HEK293T (cell line): ENCODE measurements at places on chromosomes 7 and 10.

- DNase-seq: no peak
Measured at GRCh38 chr10:48472501-48473069, 132.3 kb downstream of the ARHGAP22 start.

DNA sequence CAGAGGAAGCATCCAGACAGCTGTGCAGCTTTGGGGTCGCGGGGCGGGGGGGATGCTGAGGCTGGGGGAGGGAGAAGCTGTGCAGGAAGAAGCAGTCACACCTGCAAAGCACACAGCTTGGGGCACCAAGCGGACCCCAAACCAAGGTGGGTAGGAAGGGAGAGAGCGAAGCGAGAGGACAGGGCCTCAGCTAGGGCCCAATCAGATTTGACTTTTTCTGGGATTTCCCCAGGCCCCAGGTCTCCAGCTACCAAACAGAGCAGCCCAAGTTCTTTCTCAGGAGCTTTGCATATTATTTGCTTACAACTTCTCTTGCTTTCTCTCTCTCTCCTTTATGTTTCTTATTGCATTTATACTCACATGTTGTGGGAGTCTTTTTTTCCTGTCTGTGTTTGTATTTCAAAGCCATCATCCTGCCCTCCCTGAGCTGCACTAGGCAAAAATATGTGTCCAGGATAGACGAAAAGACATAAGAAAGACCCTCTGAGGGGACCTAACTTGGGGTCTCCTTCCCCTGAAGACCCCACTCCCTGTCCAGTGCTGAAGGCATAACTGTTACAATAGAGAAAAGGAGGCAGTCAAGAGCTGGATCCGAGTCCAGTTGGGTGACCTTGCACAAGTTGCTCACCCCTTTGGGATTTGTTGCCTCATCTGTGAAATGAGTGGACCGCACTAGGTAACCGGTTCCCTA is 50.6 kb upstream of the SMNDC1 start:
- DNase-seq: no peak

DNA sequence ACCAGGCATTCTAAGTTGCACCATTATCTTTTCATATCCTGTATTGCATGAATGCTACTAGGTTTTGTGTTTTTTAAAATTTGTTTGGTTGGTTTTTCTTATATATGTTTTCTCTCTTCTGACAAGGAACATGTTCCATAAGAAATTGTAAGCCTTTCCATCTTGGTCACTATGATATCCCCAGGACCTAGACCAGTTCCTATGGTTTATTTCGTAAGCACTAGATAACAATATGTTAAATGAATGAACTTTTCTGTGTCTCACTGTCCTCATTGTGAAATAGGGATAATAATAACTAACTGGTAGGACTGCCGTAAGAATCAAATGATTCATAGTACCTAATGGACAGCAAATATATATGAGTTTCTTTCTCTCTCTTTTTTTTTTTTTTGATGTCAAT is 146.3 kb downstream of the SEMA3E start:
- no peak for DNase-seq

DNA sequence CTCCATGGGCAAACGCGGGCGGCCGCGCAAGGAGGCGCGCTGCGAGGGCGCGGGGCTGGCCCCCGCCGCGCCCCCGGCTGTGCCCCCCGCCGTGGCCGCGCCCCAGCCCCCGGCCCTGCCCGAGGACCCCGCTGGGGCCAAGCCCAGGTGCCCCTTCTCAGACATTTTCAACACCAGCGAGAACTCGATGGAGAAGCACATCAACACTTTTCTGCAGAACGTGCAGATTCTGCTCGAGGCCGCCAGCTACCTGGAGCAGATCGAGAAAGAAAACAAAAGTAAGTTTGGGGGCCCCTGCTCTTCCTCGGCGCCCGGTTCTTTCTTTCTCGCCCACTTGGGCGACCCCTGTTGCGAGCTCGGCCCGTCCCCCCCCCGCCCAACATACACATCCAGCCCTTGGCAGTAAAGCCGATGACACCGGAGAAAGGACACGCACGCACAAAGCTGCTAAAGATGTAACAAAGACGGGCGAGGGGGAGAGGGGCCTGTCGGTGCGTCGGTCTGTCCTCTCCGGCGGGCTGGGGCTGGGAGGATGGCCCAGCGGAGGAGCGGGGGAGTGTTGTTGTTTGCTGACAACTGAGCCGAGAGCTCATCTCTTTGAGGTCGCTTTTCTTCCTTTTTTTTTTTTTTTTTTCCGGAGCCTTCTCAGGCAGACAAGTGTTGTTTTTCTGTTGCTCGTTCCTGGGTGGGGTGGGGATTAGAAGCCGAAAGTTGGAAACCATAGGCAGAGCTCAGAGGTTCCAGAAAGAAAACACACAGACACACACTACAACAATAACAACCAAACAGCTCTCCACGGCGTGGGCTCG is 604 bp downstream of the MXI1 start:
- peak; percentile 42 for DNase-seq

GRCh38 chr10:103793429-103793828 is 61.9 kb downstream of the SH3PXD2A start:
- no peak for DNase-seq
